SHP77 (cell line): ENCODE measurements at places on chromosomes 16 and 17.
A peak's percentile ranks its signal among the peaks of the same experiment; 100 is the strongest.

DNA sequence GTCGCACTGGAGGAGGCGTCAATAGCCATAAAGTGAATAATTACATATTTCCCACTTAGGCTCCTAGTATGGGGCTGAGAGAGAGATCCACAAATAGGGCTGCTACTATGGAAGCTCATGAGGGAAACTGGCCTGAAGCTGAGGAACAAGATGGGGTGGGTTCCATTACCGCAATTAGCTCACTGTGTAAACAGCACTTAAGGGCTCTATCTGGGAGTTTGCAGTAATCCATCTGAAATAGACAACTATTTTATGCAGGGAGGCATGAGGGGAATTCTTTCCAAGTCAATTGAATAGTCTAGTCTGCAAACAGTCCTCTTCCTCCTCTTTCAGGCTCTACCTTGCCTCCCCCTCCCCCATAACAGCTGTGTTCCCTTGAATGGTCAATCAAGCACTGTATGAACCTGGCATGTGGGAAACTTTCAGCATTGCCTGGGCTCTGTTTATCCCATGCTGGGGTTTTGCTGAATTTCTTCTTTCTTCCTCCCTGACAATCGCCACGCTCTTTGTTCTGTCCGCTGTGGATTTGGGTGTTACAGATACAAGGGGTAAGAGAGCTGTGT lies 56.1 kb upstream of the MAF start:
- no peak for DNase-seq

- peak; percentile 10 for DNase-seq
These were observed 202.3 kb downstream of the RAB11FIP4 start for GRCh38 chr17:31593806-31594205.

DNA sequence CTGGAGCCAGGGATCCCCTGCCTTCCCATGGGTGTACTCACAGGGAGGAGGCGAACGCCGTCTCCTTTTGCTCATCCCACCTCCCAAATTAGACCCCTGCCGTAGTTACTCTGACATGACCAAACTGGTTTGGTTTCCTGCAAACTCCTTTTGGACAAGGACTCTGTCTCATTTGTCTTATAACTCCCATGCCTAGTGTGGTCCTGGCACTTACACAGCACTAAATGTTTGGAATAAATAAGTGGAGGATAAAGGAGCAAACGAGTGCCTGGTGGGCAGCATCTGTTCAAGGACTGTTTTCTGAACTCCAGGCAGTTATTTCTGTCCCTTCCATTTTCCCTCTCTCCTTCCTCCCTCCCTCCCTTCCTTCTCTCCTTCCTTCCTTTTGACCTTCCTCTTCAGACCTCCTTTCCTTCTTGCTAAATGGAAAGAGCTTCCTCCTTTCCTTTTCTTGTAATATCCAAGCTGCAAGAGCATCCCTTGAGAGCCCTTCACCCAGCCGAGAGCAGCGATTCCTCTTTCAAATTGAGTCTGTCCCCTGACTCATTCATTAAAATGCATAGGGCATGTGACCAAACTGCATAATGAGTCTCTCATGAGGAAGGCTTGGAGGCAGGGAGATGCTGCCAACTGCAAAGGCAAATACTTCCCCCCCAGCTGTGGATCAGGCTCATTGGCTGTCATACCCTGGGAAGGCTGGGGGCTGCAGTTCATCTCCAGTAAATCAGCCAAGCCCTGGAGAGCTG lies 36.8 kb downstream of the CHD9 start:
- DNase-seq, result peak; percentile 48

GRCh38 chr17:39393736-39394135 lies 7.7 kb downstream of the FBXL20 start:
- DNase-seq, result no peak

GRCh38 chr17:75820094-75821080 lies 23.8 kb downstream of the UNC13D start:
- DNase-seq, result no peak

GRCh38 chr17:3766779-3767178 lies 34.2 kb downstream of the ITGAE start:
- no peak for DNase-seq

GRCh38 chr17:81193470-81194224 lies 27.6 kb upstream of the AATK start:
- no peak for DNase-seq

GRCh38 chr17:71846561-71847110 lies 274.2 kb upstream of the SOX9 start:
- DNase-seq, result no peak

DNA sequence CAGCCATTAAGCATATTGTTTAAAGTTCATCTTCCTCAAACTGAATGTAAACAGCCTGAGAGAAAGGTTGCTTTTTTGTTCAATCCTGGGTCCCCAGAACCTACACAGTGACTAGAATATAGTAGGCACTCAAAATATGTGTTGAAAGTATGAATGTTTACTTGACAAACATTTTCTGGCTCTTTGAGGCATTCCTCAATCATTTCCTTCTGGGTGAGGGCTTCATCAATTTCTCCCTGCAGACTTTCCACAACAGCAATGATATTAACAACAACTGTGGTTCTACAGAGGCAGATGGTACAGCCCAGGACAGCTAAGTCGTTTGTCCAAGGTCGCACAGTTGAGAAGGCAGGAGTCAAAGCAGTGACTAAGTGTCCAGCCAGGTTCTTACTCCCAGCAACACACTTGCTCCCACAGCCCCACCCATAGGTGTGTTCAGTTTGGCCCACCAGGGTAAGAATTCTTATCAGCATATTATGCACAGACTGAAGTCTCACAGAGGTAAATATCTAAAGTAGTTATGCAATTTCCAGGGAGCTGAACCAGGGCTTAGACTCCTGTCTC lies 61.1 kb downstream of the HS3ST3B1 start:
- DNase-seq, result no peak

- DNase-seq, result no peak
These were observed 2.5 kb upstream of the C16orf90 start for GRCh38 chr16:3497771-3498170.

GRCh38 chr17:78186692-78187595 lies at the start of the genes AFMID and TK1:
Gene AFMID, plus strand, starts transcription at chr17:78187362. Its CDS starts 9 bp downstream, at chr17:78187371.
Gene TK1, minus strand, starts transcription at chr17:78187052. Its CDS starts 58 bp downstream, at chr17:78186994.
- DNase-seq, result peak; percentile 97

- DNase-seq, result no peak
These were observed 1376.4 kb downstream of the CDH11 start for GRCh38 chr16:63745456-63745855.

GRCh38 chr17:78132084-78132676 lies 1.6 kb downstream of the TMC8 start:
- DNase-seq, result no peak

- DNase-seq, result no peak
These were observed 26.4 kb downstream of the ARHGAP44 start for GRCh38 chr17:12815642-12816141.

GRCh38 chr16:14148569-14148968 lies 77.5 kb downstream of the MRTFB start:
- DNase-seq, result no peak

- no peak for DNase-seq
These were observed 113.1 kb downstream of the SNX29 start for GRCh38 chr16:12089492-12090150.

- no peak for DNase-seq
These were observed 11.7 kb downstream of the CANT1 start for GRCh38 chr17:78997881-78998280.

GRCh38 chr17:17191346-17191792 lies 14.8 kb downstream of the PLD6 start:
- DNase-seq, result no peak

DNA sequence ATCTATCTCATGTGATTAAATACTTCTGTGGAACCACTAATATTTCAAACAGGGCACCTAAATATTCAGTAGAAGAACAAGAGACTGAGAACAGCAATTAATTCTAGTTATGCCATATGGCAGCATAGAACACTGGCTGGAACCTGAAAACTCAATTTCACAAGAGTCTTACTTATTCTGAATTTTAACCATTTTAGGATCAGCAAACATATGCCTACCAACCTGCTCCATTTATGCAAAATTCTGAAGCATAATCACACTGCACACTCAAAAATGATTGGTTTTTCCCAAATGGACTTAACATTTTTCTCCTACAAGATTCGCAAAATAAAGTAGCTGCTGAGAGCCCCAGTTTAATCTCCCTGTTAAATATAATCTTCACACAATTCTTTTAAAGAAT lies 43.2 kb downstream of the SKAP1 start:
- DNase-seq, result no peak

DNA sequence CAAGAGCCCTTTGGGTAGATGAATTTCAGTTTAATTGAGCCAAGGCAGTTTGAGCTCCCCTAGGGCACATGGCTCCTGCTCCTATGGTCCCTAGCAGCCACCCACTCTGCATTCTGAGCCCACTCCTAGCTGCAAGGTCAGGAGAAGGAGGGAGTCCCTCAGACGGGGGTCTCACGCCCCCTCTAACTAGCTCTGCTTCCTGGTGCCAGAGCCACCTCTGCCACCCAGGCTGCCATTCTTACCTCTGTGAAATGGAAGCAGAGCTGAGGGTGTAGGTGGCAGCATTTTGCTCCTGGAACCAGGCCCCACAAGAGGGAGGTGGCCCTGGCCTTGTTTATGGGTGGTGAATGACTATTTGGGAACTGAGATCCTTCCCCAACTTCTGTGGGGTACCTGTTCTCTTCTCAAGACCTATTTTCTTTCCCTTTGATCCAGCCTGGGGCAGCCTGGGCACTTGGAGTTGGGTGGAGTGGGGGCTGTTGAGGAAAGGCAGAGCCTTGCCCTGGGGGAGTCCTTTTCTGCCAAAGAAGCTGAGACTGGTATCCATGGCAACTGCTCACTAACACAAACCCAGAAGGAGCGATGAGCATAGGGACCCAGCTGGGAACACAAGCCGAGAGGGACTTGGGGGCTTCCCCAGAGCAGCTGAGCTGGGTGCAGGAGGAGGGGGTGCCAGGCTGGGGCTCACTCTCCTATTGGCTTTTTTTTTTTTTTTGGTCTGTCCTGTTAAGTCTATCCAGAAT lies 4.8 kb downstream of the SPNS2 start:
- DNase-seq, result no peak

- no peak for DNase-seq
These were observed 45.5 kb downstream of the CYTH1 start for GRCh38 chr17:78736526-78737079.

GRCh38 chr16:67104061-67104460 lies 5.7 kb upstream of the PHAF1 start:
- DNase-seq, result no peak

DNA sequence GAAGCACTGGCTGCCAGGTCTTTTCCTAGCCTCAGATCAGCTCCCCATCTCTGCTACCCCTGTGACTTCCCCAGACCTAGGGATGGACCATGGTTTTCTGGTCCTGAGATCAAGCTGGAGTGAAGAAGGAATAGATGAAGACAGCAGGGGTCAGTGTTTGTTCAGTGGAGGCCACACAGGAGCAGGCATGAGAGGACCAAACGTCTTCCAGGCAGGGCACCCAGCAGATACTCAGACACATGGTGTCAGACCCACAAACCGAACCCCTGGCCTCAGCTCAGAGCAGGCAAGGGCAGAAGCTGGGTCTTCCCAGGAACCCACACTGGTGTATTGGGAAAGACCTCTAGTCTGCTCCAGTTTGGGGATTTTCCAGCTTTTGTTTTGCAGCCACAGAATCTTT lies 189.7 kb downstream of the IRX5 start:
- no peak for DNase-seq

DNA sequence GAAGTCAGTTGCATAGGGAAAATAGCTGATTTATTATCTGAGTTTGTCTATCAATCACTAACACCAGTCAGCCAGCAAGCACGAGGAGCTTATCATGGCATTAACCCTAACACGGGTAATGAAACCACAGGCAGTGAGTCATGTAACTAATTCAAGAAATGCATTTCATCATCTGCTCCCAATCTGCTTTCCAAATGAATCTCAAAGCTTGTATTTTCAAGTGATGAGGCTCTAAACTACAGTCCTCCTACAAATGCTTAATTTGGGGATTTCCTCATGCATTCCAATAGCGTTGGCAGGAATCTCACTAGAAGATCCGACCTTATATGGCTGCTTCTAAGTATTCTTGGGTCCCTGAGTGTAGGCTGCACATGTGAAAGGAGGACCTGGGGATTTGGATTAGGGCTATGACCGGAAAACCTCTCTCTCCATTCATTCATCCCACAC lies 118.4 kb upstream of the HSBP1 start:
- no peak for DNase-seq

DNA sequence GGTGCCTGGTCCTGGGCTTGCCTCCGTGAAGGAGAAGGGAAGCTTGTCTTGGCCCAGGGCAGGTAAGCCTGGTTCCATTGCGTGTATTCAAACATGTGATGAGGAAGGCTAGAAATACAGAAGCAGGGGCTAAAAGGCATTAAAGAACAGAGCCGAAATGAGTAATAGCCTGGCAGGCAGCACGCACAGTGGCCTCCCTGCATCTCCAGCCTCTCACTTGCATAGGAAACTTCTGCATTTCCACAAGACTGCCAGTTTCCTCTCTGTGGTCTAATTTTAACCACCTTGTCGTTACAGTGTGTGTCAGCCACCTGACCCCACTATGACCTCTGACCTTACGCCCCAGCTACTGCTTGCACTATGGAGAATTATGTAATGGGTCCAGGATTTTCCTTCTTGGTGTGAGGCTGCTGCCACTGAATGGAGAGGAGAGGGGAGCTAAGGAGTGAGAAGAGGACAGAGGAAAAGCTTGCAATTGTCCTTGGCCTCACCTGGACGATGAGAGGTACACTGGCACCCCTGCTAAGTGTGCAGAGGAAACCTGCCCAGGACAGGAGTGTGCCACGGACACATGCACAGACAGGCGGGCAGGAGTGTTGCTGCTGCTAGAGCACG lies 32.8 kb downstream of the HIC1 start:
- DNase-seq, result no peak

DNA sequence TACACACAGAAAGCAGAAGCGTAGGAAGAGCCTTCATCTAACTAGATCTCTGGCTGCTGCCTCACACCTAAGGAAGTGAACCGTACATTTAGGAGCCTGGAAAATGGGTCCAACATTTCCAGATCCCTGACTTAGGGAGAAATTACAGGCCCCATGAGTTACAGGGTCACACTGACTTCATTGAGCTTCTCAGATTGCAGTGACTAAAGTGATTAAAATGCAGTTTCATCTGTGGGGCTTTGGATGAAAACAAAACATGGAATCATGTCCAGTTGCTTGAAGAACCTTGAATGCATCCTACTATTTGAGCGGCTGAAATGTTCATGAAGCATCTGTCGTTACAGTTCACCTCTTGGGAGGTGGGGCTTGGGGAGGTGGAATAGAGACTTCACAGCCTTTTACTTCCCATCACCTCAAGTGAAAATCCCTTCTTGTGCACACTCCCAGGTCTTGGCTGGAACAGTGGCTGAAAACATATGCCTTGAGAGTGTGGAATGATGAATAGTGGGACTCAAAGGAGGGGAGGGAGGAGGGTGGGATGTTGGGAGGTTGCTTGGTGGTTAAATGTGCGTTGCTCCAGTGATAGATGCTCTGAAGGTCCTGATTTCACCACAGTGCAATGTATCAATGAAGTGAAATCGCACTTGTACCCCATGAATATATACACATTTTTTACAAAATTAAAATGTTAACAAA lies 19.7 kb downstream of the TEKT3 start:
- DNase-seq, result no peak
